ENCODE measurements at places on chromosomes 11 and 22.

DNA sequence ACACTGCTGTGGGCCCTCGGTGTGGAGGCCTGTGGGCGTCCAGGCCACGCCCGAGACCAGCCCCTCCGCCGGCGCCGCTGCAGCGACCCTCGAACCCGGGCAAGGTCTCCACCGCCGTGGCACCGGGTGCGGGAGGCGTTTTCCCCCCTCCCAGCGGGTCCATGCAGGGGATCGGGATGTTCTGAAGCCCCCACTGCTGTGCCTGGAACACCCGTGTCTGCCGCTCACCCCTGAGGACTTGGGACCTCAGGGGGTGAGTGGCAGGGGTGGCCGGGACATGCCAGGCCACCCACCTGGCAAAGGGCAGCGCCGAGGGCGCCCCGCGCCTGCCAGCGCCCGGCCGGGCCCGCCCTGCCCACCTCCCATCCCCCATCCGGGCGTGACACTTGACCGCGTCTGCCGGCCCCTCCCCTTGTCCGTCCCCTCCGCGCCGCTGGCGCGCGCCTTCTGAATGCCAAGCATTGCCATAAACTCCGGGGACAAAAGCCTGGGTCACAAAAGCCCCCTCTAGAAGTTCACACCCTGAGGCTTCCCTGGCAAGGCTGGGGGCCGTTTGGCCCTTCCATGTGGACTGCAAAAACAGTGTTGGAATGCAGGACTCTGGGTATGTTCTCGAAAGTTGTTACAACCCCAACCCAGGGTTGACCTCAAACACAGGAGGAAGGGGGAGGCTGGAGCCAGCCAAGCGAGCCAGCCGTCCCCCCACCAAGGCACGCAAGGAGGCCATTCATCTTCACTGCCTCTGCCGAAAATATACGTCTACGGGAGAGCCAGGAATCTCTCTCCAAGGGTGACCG is 819 bp upstream of the KCNQ1OT1 start:
- no peak for DNase-seq

DNA sequence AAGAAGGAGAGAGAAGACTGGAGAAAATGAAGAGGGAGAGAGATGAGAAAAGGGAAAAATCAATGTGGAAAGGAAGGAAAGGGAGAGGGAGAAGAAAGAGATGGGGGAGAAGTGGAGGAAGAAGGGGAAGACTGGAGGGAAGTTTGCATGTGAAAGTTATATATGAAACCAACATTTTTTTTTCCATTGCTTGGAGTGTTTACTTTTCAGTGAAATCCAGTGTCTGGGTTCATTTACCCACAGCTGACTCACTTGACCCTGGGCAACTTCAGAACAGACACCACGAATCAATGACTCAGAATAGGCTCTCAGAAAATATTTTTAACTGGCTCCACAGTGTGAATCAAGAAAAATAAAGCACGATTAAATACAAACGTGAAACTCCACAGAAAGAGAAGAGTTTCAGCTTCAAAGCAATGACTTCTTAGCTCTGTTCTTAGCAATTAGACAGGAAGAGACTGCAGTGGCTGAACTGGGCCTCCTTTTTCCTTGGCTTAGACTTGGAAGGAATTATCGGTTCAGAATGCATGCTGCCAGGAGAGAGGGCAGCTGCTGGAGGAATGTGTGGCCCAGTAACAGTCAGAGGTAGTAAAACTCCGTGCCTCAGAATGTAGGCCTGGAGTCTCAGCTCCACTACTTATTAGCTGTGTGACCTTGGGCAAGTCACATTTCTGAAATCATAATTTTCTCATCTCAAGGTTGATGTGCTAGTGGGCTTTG is 237.5 kb downstream of the MIAT start:
- DNase-seq = no peak

DNA sequence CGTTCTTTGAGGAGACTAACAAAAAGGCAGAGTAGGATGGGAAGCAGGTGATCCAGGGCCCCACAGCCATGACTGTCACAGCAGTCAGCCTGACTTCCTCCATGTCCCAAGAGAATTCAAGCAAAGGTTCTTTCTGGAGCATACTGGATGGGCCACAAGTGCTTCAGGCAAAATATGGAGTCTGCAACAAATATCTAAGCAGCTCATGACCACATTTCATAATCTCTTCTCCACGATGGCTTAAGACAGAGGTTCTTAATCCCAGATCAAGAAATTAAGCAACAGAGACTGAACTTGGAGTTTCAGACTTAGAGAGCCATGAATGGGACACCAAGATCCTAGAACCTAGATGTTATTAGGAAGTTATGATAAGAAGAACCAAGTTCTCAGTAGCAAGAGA is 31.6 kb downstream of the GUCY1A2 start:
- DNase-seq = no peak

DNA sequence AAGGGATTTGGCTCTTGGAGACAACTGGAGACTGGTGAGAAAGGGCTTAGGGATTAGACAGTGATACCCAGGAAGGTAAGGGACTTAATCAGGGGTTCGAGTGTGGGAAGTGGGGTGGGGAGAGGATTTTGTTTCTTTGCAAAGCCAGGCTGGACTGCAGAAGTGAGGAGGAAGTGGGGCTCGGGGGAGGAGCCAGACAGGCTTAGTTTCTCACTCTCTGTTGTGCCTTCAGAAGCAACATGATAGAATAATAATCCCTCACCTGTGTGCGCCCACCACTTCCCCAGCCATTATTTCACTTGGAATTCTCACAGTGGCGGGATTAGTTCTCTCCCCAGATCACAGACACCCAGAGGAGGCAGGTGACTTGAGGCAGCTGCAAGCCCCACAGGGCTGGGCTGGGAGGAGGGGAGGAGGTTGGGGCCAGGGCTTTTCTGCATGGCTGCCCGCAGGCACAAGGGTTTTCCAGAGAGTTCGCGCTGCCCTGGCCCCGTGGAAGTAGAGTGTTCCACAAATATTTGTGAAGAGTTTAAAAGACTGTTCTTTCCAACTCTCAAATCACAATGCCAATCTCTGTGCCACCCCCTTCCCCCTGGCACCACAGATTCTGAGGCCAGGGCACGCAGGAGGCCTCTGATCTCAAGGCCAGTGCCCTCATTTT is 4.0 kb upstream of the SEC14L2 start:
- no peak for DNase-seq

- DNase-seq = no peak
Observed at GRCh38 chr11:66987158-66987620, 12.1 kb downstream of the C11orf86 start.

- DNase-seq = no peak
Observed at GRCh38 chr11:113407163-113407562, 19.6 kb downstream of the ANKK1 start.

DNA sequence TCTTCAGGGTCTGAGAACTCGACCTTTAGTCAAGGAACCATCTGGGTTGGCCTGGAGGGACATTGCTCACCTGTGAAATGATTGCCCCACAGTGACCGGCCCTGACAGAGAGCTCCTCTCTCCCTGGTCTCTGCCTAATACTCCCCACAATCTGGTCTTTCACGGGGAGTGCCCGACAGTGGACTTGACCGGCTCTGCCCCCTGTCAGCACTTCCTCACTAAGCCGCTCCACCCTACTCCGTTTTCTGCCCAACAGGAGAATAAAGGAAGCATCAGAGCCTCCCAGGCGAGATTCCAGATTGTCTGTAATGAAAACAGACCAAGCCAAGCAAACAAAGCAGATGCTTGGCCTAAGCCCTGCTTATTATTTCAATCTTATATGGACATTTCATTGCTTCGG is 87.8 kb downstream of the FBXO7 start:
- DNase-seq = no peak

DNA sequence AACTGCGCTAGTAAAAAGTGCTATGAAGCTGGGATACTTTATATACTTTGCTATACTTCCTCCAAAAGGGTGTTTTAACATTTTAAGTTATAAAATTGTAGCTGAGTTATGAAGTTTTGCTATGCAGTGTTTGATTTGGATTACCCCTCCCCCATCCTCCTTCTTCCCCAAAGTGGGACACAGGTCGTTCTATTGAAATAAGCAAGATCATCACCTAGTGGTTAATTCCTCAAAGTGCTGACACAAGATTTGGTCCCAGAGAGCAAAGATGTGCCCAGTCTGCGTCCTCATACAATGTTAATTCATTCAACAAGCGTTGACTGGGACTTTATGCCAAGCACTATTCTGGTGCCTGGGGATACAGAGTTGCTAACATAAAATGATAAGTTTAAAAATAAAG is 78.5 kb downstream of the SPON1 start:
- DNase-seq = no peak

DNA sequence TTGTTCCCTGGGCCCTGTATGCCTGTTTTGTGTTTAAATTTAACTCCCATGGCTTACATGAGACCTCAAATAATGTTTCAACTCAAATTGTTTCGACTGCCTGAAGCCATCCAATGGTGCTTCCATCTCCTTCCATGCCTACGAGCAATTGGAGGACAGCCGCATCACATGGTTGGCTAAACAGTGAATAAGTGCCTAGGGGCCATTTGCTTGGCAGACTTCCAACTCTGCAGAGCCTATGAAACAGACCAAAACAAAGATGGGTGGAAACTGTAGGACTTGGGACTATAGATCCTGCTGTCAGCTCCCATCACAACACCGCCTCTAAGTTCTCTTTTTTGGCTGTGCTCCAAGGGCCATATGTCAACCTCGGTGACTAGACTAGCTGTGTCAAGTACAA is 84.1 kb downstream of the PARVA start:
- no peak for DNase-seq

- DNase-seq = no peak
Observed at GRCh38 chr22:38745676-38746460, 9.9 kb downstream of the SUN2 start.

- no peak for DNase-seq
Observed at GRCh38 chr11:2437516-2437915, 6.8 kb downstream of the TRPM5 start.

- DNase-seq = no peak
Observed at GRCh38 chr11:61891331-61892084, at the start of gene FADS3. TSS of gene FADS3 (minus strand) at chr11:61891545. CDS start at chr11:61891381, 164 bp downstream.

- no peak for DNase-seq
Observed at GRCh38 chr11:88377646-88378045, 40.1 kb upstream of the CTSC start.

All from KG1 (cell line).